Occipital lobe (tissue), 3 donors: ENCODE measurements at places on chromosomes 2 and 18.

DNA sequence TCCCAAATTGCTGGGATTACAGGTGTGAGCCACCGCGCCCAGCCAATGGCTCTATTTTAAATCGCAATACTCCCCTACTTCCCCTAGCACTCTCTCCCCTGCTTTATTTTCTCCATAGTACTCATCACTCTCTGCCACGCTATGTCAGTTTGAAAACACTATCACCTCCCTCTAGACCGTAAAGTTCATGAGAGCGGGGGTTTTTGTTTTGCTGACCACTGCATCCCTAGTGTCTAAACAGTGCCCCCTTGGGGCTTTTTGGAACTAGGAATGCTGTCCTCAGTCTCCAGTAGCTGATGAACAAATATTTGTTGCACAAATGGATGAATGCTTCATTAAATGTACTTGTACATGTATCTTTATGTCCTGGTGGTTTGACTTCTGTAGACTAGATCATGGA is 44.1 kb downstream of the ATOH8 start:
- DNase-seq = no peak

- no peak for DNase-seq
Measured at GRCh38 chr18:71831039-71831438, 713.1 kb downstream of the CBLN2 start.

GRCh38 chr18:76691800-76692199 is 130.6 kb upstream of the ZNF236 start:
- no peak for DNase-seq

GRCh38 chr2:160457588-160457987 is 36.0 kb downstream of the RBMS1 start:
- DNase-seq = no peak

DNA sequence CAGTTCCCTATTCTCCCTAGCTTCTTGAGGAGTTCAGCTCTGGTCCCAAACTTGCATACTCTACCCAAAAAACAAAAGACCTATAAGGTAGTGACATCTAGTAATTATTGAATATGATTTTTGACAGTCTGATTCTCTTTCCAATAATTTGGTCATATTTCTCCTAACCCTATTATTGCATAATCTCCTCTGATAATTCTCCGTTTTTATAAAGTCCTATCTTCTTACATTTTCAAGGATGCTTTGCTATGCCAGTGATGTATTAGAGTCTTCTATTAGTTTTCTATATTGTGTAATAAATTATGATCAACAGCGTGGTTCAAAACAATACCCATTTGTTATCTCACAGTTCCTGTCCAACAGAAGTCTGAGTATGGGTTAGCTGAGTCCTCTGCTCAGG is 426.3 kb downstream of the BCL11A start:
- no peak for DNase-seq

DNA sequence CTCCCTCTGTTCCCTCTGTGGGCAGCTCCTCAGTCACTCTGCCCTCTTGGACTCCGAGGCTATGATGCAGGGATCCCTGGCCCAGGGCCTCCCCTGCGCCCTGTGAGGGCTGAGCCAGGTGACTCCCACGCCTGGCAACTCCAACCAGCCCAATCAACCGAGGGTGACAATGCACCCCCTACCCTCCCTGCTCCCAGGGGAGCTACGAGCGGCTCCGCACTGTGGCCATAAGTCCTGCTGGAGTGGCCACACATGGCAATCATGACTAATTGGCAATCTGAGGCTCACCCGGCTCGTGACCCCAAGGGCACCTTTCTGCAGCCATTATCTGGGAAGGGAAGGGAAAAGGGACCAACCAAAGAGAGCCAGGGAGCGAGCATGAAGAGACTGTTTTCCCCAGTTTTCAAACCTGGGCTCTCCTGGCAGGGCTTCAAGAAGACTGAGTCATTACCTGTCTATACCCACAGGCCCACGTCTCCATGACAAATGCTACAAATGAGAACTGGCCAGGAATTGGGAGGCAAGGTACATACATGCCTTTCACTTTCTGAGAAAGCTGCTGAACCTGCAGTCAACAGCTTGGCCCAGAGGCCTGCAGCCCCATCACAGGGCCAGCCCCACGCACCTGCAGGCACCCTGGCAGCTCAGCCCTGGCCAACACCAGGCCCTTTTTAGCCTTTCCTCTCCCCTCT is 45.1 kb downstream of the RPL31 start:
- no peak for DNase-seq

GRCh38 chr2:118477111-118477862 is 370.2 kb downstream of the EN1 start:
- no peak for DNase-seq

GRCh38 chr18:9048236-9048635 is 54.3 kb upstream of the NDUFV2 start:
- DNase-seq = no peak

- no peak for DNase-seq
Measured at GRCh38 chr2:150036622-150037021, 449.0 kb upstream of the MMADHC start.

DNA sequence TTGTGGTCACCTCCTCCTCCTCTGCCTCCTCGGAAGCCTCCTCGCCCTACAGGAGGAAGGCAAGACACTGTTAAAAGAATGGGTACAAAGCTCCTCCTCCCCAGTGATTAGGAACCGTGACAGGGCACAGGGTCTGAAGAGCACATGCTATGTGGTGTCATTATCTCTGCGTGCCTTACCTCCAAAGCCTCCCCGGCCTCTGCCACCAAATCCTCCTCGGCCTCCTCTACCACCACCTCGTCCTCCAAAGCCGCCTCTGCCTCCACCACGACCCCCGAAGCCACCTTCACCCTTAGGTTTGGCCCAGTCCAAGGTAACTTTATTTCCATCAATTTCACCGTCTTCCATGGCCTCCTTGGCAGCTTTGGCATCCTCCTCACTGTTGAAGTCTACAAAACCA is 9.1 kb downstream of the NCL start:
- no peak for DNase-seq

DNA sequence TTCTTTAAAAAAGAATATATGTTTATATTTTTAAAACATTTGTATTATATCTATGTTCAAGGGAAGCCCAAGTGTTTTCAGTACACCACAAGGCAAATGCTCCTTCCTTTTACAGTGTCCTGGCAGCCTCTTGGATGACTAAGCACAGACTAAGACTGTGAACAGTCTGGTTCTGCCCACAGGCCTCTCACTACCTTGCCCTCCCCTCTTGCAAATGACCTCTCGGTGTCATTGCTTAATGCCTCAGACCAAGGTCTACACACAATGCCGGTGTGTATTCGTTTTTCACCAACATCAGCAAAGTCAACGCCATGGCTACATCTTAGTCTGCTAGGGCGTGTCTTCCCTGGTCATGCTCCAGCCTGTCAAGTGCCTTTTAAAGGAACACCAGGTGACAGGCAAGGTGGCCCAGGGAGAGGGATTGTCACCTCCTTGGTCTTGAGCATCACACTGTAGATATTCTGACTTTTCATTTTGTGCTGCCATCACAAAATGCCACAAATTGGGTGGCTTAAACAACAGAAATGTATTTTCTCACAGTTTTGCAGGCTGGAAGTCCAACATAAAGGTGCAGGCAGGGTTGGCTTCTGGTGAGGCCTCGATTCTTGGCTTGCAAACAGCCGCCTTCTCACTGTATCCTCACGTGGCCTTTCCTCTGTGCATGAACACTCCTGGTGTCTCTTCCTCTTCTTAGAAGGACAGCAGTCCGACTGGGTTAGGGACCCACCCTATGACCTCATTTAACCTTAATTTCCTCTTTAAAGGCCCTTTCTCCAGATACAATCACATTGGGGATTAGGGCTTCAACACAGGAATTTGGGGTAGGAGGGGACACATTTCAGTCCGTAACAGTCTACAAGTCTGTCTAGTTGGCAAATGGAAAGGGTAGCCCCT is 266.5 kb downstream of the KLHL29 start:
- no peak for DNase-seq
